ENCODE measurements at places on chromosomes 3 and 15.

DNA sequence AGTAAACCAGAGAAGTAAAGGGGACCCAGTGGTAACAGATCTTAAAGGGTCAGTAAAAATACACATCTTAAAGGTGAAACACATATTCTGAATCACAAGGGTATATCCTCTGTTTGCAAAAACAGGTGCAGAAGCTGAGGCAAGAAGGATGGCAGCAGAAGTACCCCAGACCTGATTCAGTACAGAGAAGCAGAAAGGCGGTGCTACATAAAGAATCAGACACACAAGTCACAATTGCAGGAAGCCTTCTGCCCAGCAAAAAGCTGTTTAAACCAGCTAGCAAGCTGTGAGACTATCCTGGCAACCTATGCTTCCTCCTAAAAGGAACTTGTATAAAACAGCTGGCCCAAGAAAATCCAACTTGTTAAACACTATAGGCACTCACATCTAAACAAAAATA, 49.4 kb downstream of the ZNF280D start:
- no peak for DNase-seq

DNA sequence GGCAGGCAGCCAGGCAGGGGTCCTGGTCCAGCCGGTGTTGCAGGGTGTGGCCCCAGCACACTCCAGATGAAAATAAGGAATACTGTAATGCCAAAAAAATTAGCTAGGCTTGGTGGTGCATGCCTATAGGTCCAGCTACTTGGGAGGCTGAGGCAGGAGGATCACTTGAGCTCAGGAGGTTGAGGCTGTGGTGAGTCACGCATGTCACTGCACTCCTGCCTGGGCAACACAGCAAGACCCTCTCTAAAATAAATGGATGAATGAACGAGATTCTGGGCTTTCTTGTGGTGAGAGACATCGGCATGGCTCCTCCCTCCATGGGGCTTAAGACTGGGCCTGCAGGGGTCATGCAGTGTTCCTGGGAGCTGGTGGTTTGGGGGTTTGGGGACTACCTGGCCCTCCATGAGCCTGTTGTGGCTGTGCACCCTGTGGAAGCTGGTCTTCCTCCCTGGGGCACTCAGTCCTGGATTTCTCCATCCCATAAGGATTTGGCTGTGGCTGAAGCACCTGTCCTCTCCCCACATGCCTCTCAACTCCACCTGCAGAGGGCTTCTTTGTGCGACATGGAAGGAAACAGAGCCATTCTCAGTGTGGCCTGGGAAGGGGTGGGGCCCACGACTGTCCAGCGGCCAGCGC, 7.6 kb upstream of the RCCD1 start:
- no peak for DNase-seq

- DNase-seq: no peak
These were observed 147.6 kb downstream of the KLF13 start for GRCh38 chr15:31474059-31474868.

DNA sequence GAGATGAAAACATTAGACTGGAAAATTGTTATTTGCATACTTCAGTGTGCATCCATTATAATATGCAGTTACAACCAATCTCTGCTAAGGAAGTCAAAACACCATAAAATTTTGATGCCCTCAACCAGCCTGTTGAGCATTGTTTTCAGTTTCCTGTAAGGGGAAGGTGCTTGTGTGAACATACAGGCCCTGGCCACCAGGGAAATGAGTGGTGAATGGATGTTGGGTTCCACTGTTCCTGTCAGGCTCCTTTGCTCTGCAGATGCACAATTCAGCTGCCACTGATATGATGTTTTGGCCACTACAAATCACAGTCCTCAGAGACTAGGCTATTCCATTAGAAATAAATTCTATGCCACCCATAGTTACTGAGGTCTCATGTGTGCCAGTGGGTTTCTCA, 184.6 kb downstream of the SYNPR start:
- DNase-seq: no peak

DNA sequence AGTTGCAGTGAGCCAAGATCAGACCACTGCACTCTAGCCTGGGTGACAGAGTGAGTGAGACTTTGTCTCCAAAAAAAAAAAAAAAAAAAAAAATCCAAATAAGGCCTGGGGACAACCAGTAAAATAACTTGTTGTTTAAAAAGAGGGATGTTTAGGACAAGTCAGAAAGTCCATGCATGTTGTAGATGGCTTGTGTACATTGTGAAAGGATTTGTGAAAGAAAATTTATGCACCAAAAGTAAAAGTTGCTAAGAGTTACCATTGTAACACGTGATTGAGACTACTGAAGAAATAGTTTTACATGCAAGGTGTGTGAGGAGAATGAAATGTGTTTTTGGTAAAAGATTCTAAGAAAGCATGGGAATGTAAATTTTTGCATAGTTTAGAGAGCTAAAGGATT, 35.7 kb upstream of the SEC61A1 start:
- no peak for DNase-seq

- no peak for DNase-seq
These were observed 227.1 kb downstream of the RPLP1 start for GRCh38 chr15:69679623-69680228.

DNA sequence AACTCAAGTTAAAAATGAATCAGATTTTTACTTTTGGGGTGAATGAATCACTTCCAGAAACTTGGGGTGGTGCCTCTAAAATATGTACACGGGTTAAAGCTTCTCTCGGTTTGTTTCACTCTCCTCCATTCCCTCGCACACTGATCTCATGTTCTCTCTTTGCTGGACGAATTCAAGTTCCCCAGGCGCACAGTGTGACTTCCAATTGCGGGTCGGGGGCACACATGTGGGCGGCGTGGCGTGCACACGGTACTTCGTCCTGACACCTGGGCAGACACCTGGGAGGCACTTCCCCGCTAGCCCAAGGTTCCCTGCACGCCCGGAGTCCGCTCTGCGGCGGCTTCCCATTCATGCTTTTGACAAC, 692 bp downstream of the SCAANT1 start:
- no peak for DNase-seq

DNA sequence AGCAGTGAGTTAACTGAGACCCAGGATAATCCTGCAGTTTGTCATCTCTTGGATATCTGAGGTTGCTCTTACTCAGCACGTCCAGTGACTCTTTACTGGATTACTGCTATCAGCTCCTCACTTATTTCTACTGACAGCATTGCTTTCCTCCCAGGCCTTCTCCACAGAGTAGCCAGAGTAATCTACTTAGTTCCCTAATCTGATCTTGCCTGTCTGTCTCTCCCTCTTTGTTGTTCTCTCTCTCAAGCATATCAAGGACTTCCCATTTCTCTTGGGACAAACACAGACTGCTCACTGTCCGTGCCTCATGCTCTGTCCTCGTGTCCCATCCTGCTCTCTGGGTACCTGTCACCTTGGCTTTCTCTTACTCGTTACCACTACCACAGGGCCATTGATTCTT, 376.2 kb downstream of the FEZF2 start:
- DNase-seq: no peak

GRCh38 chr3:71585131-71585530, 1.6 kb upstream of the FOXP1 start:
- no peak for DNase-seq

GRCh38 chr3:129966876-129967275, 7.6 kb upstream of the TRH start:
- DNase-seq: no peak

DNA sequence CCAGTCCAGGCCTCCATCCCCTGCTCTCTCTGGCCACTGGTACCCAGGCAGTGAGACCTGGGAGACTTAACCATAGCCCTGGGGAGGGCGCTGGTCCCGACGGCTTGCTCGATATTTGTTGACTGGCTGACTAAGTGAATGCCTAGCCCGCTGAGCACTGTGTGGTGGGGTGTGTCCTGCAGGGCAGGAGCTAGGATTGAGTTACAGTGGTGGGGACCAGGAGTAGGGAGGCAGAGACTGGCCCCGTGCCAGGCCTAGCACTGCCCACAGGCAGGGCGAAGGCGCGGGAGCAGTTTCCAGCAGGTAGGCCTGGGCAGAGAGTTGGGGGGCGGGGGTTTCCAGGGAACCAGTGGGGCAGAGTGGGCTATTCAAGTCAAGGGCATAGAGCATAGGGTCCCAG, at the start of gene VILL:
VILL (plus strand) TSS at position 260 of the 400 bp plus-strand sequence. CDS start 2,887 bp downstream, outside the sequence.
- peak; percentile 71 for DNase-seq

- no peak for DNase-seq
These were observed 728.4 kb upstream of the GOLIM4 start for GRCh38 chr3:168824107-168824506.

DNA sequence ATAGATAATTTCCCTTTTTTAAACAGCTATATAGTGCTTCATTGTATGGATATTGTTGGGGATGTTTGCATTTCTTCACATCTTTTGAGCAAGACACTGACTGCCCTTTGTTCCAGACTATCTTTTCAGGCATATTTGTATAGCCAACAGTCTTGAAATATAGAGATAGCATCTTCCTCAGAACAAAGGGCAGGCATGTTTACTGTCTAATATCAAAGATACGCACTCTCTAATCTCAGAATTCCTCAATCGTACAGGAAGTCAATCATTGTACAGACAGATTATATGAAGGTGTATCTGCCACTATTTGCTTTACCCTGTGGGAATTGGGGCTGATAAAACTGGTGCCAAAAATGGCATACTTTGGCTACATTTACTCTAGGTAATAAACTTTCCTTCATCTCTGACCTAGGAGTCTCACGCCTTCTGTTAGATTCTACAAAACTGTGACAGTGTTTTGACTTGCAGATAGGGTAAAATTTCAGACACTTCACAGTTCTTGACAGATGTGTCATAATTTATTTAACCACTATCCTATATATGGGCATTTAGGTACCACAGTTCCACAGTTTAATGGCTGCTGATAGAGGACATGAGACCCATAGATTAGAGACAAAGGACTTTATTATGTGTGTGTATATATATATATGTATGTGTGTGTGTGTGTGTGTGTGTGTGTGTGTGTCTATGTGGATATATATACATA, 321.0 kb downstream of the IGSF11 start:
- no peak for DNase-seq

- DNase-seq: no peak
These were observed 2.2 kb downstream of the ZIC1 start for GRCh38 chr3:147411238-147411814.

GRCh38 chr3:156606729-156607128, 51.8 kb upstream of the SSR3 start:
- no peak for DNase-seq

GRCh38 chr15:68730471-68730919, 90.2 kb downstream of the ANP32A start:
- DNase-seq: peak; percentile 46

DNA sequence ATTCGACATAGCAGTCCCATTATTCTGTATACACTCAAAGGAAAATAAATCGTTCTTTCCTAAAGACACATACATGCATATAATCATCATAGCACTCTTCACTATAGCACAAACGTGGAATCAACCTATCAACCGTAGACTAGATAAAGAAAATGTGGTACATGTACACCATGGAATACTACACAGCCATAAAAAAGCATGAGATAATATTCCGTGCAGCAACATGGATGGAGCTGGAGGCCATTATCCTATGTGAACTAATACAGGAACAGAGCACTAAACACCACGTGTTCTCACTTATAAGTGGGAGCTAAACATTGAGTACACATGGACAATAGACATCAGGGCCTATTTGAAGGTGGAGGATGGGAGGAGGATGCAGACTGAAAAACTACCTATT, 12.1 kb upstream of the MAP3K13 start:
- no peak for DNase-seq

DNA sequence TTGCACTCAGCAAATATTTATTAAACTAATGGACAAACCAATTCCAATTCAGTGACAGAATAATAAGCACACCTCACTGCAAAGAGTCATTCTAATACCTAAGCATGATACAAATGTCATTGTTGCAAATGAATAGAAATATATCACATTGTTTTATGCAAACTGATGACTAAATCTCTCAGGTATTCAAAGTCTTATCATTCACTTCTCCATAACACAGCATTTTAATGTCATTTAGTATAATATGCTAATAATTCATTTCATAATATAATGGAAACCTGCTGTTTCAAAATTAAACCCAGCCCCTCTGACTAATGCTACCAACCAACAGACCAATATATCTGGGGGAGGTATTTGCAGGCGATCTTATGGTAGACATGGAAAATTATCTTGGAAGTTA, 71.8 kb downstream of the FGF7 start:
- no peak for DNase-seq

- DNase-seq: no peak
These were observed 4.1 kb downstream of the EFCAB12 start for GRCh38 chr3:129424185-129424841.

DNA sequence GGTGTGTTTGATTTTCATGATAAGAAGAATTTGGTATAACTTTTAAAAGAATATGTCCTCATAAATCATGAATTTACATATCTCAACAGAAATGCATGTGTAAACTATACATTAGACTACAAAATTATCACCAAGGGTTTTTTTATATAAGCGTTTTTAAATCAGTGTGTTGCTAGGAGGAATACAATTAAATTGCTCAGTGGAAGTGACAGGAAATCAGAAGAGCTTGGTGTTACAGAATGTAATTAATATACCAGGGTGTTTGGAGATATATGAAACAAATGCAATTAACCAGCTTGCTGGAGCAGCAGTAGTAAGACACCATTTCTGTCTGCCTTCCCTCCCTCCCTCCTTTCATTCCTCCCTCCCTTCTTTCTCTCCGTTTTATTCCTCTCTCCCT, 2.4 kb downstream of the ROBO2 start:
- DNase-seq: no peak

- peak; percentile 91 for DNase-seq
These were observed 8.4 kb upstream of the ATR start for GRCh38 chr3:142586803-142587406.

GRCh38 chr3:105653868-105654267, 214.9 kb downstream of the CBLB start:
- no peak for DNase-seq

DNA sequence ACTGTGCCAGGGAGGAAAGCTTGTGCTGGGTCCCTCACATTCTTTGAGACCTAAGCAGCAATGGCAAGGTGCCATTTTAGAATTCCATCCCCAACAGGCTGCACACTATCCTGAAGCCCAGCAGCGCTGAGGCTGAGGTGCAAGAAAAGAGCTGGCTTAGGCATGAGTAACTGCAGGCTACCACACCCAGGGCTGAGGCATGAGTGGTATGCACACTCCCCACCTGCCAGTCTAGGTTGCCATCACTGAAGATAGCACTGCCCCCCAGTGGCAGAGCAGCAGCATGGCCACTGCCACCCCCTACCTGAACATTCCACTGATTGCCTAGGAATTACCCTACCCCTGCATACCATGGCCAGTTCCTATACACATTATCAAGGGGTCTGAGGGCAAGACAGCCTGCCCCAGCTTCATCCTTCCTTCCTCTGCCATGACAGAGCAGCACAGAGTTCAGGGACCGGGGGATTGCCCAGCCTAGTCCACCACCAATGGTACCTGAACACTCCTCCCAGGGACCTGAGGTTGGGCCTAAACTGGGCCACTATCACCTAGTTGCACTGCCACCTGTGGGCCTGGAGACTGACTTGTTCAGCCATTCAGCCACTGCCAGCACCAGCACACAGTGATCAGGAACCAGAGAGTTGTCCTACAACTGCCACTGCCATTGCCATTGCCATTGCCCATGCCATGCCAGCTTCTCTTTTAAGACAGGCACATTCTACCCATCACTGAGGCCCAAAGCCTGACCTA, 129.8 kb downstream of the SATB1 start:
- DNase-seq: peak; percentile 92
